NCI-H1436 (cell line): ENCODE measurements at places on chromosomes 11 and 22.
A peak's percentile ranks its signal among the peaks of the same experiment; 100 is the strongest.

GRCh38 chr11:16404781-16405285 lies 48.5 kb upstream of the SOX6 start:
- DNase-seq, result peak; percentile 50

DNA sequence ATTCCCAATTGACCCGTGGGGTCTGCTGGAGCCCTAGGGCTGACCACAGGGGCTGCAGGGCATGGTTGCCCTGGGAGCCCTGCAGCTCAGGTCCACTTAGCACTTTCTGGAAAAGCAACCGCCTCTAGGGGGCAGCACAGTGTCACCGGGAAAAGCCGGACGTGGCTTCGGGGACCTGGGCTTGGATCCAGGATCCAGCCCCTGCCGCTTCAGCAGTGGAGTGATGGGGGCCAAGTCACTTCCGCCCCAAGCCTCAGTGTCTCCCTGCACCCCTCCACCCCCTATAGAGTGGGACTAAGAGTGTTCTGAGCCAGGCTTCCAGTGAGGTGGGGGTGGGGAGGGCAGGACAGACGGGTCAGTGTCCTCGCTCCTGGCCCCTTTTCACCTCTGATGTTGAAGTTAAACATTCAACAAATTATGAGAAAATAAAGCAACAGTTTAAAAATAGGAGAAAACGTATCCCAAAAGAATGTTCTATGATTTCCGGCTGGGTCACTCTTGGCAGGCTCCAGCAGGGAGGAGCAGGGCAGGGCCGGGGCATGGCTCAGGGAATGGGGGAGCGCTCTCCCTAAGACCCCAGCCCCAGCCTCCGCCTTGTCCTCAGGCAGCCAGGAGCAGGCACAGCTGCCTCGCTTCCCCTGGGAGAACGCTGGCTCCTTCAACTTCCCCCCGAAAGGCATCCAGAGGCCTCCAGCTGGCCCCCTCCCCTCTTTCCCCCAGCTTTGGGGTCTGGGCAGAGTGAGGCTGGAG lies 96.5 kb upstream of the FGF3 start:
- DNase-seq, result peak; percentile 69

- DNase-seq, result no peak
These were observed 248.7 kb upstream of the ARHGAP42 start for GRCh38 chr11:100438376-100438775.

- DNase-seq, result no peak
These were observed 3.6 kb downstream of the CRKL start for GRCh38 chr22:20920881-20921203.

GRCh38 chr11:22331771-22332170 lies 6.4 kb upstream of the SLC17A6 start:
- DNase-seq, result no peak

GRCh38 chr22:41043722-41044121 lies 48.7 kb upstream of the EP300 start:
- DNase-seq, result no peak

GRCh38 chr11:124193221-124194010 lies 10.3 kb downstream of the OR10D3 start:
- DNase-seq, result no peak

DNA sequence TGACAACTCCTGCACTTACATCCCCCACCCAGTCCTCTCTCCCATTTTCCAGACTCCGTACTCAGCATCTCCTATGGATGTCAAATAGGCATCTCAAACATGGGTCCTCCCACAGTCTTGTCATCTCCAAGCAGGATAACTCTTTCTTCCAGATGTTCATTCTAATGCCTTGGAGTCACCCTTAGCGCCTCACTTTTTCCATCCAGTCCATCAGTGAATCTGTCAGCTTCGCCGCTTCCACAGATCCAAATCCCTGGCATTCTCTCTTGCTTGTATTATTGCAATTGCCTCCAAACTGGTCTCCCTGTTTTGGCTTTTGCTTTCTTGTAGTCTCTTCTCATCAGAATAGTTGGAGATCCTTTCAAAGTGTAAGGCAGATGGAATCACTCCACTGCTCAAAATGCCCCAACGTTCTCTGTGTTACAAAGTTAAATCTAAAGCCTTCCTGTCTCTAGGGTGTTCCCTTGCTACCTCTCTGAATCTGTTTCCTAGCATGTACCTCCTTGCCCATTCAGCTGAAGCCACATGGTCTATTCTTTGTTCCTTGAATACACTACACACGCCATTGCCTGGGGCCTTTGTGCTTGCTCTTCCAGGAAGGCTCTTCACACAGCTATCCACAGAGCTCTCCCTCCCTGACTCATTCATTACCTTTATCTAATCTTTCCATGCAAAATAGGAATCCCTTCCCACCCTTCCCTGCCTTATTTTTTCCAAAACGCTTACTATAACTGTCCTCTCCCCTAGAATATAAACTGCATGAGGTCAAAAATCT lies 64.8 kb downstream of the UBASH3B start:
- no peak for DNase-seq

GRCh38 chr11:92841719-92842118 lies 127.7 kb upstream of the MTNR1B start:
- no peak for DNase-seq

GRCh38 chr22:40997520-40997919 lies 46.3 kb downstream of the RBX1 start:
- DNase-seq, result no peak

DNA sequence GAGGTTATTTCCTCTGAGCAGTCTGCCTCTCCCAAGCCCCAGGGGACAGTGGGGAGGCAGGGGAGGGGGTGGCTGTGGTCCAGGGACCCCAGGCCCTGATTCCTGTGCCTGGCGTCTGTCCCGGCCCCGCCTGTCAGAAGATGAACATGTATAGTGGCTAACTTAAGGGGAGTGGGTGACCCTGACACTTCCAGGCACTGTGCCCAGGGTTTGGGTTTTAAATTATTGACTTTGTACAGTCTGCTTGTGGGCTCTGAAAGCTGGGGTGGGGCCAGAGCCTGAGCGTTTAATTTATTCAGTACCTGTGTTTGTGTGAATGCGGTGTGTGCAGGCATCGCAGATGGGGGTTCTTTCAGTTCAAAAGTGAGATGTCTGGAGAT lies 3.1 kb downstream of the PIM3 start:
- no peak for DNase-seq

- DNase-seq, result no peak
These were observed 1.3 kb upstream of the CLDN25 start for GRCh38 chr11:113778111-113778910.

DNA sequence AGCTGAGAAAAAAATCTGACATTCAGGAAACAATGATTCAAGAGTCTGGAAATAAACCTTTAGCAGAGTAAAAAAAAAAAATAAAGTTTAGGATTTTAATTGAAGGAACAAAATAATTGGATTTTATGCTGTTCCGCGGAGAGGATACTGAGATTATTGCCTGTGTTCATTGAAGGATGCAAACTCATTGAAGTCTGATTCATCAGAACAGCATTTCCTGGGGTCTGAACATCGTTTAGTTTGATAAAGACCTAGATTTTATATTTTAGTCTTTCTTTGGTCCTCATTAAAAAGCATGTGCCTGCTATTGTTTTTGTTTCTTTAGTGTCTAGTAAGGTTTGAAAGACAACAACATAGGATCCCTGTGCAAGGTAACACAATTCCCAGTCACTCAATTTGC lies 4.5 kb downstream of the TLCD5 start:
- no peak for DNase-seq

DNA sequence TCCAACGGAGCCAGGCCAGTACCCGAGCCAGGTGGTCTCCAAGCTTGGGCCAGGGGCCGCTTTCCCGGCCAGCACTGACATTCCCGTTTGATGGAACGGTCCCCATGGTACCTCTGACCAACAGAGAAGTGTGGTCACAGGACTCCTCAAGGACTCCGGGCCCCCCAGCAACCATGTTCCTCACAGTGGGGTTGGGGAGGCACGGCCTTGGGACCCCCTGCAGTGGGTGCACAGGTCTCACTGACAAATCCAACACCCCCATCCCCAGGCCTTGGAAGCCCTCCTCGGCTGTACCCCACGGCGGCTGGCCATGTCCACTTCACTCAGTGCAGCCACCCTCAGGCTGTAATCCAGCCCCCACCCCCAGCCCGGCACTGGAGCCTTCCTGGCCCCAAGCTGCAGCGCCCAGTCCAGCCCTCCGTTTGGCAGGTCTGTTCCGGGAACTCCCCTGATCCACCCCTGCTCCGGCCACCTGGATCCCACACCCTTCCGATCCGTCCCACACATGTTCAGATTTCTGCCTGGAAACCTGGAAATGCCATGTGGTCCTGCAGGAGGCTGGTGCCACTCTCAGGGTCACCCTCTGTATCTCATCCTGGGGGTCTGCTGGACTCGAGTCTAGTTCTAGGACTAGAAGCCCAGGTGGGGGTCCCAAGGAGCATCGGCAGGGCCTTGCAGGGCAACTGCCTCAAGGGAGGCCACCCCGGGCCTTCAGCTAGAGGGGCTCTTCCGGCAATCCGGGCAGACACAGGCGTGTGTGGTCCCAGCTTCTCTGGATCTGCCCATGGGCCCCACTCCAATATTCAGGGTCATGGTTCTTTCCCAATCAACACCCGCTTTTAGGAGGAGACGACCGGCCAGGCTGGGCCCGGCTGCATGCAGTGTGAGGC lies 26.6 kb downstream of the TBX1 start:
- no peak for DNase-seq

GRCh38 chr22:41127451-41127850 lies 35.1 kb downstream of the EP300 start:
- DNase-seq, result no peak

- DNase-seq, result no peak
These were observed 11.0 kb downstream of the CTNND1 start for GRCh38 chr11:57772562-57772961.

DNA sequence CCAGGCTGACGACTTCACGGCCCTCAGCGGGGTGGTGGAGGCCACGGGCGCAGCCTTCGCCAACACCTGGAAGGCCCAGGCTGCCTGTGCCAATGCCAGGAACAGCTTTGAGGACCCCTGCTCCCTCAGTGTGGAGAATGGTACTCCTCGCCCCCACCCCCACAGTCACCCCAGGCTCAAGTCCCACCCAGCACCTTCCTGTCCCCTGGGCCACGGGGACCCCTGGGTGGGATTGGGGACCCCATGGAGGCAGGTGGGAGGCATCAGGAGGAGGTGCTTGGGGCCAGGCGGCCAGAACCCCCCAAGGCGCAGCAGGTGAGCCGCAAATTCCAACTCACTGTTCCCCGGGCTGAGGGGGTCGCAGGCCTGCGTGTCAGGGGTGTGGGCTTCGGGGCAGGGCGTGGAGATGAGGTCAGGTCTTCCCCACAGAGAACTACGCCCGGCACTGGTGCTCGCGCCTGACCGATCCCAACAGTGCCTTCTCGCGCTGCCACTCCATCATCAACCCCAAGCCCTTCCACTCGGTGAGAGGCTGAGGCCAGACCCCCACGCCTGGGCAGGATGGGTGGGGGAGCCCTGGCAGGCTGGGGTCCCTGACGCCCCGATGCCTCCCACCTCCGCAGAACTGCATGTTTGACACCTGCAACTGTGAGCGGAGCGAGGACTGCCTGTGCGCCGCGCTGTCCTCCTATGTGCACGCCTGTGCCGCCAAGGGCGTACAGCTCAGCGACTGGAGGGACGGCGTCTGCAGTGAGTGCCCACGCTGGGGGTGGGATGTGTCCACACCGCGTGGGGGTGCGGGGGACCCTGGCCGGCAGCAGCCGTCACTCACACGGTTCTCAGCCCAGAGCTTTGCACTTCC lies 9.4 kb downstream of the MUC5B start:
- DNase-seq, result no peak
